ENCODE measurements at places on chromosomes 7 and 10. TPM values are rescaled to one million over a fixed set of nuclear protein-coding genes. Genes with fewer than 3 reads are reported as not detected.

LRRC17 gene
- 0.25 TPM for total RNA-seq

DNA sequence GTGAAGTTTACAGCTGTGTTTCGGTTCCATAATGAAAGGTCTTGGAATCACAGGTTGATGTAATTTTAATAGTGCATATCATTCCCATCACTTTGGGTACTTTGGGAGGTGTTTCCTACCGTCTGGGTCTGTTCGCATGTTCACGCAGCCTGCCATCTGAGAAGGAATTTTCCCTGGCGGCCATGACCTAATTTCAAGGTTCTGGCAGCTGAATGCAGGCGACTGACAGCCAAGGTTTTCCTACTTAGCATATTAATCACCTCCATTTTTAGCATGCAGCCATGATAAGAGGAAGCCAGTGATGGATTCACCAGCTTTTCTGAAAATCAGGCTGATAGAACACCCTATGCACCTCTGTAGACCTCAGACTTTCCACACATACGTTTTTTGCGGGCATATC lies 319.1 kb upstream of the TMEM229A start:
- no peaks in the 10 kb centered on the region for H3K27me3 ChIP-seq
- no peak for DNase-seq
- H3K4me1 ChIP-seq: no peaks in the 10 kb centered on the region
- no peak overlapping the region for H3K4me3 ChIP-seq
- H3K27ac ChIP-seq: no peak overlapping the region
- no peaks in the 10 kb centered on the region for H3K36me3 ChIP-seq

C10orf67 gene
- total RNA-seq: 0.41 TPM

EPHA1 gene
- total RNA-seq: 2.4 TPM

All from activated CD4-positive, alpha-beta T cell treated with anti-CD3 and anti-CD28 coated beads for 36 hours (primary cell).